NCI-H1436 (cell line): ENCODE measurements at places on chromosomes 5 and 9.

GRCh38 chr9:69385581-69386033 lies 60.6 kb downstream of the ENTREP1 start:
- peak; percentile 26 for DNase-seq

- no peak for DNase-seq
These were observed 65.8 kb upstream of the PLPP6 start for GRCh38 chr9:4596165-4596922.

GRCh38 chr9:127598839-127599549 lies 13.1 kb upstream of the STXBP1 start:
- DNase-seq = peak; percentile 35

DNA sequence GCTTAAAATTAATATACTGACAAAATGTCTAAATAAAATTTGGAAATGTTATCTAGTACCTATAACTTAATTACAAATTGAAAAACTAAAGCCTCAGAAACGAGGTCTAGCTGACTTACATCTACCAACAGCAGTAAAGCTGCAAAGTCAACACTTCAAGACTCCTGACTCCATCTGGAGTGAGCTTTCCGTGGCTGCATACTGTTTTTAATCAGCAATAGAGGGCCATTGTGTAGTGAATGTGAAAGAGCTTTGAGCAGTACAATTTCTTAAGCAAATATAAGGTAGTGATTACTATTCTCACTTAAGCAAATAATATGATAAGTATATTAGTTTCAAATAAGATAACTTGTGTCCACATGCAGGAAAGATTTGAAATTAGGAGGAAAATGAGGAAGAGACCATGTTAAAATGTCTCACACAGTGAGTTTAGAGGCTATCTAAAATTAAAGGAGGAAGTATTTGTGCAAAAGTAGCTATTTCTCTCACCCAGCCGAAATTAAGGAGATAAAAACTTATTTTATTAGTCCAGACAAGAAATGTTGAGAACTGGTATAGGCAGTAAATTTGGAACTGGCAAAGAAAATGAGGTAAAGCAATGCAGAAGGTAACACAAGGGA lies 6.4 kb downstream of the SPINK6 start:
- DNase-seq = peak; percentile 33

DNA sequence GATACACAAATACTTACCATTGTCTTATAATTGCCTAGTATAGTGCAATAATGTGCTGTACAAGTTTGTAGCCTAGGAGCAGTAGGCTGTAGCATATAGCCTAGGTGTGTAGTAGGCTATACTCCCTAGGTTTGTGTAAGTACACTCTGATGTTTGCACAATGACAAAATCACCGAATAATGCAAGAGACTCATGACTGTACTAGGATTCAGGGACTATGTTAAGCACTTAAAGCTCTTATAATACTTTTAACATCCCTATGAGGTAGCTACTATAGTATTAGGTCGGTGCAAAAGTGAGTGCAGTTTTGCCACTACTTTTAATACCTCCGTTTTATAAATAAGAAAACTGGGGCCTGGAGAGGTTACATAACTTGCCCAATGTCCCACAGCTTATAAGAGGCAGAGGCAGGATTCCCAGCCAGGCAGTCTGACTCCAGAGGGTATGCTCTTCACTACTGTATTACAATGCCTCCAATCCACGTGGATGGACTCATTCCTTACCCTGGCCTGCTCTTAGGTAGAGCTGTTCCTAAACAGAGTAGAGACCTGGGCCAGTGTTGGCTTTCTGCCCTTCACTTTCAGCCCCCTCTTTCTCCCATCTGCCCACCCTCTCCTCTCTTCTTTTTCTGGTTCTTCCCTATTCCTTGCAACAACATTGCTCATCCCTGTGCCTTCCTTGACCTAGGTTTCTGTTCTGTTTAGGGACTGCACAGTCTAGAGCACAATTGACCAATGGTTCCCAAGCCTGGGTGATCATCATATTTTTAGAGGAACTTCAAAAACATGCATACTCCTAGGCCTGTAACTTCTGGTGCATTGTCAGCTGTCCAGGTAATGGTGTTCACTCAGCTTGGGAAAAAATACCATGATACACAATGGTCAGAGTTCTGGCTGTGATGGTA lies 114.0 kb downstream of the CARTPT start:
- DNase-seq = no peak

- DNase-seq = no peak
These were observed 89.8 kb downstream of the PSAT1 start for GRCh38 chr9:78386773-78387172.

DNA sequence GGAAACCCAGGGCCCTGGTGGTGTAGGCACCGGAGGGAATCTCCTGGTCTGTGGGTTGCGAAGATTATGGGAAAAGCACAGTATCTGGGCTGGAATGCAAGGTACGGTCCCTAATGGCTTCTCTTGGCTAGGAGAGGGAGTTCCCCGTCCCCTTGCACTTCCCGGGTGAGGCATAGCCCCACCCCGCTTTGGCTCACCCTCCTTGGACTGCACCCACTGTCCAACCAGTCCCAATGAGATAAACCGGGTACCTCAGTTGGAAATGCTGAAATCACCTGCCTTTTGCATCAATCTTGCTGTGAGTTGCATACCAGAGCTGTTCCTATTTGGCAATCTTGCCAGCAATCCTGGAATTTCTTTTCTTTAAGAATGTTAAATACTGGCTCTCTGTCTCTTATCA lies 1429.1 kb downstream of the MAT2B start:
- DNase-seq = no peak

DNA sequence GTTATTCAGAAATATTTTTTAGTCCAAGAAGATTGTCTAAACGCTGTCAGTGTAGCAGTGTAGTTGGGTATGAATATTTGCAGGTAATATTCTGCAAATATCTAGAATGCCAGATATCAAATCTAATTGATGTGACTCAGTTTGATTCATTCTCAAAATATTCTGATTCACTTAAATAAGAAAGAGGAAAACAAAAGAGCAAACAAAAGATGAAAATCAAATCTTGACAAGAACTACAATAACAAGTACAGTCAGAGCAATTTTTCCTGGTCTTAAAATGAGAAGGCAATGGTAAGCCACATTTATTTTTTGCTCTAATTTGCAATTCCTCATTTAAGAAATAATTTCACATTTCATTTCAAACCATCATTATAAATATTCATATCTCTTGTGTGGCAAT lies 36.0 kb downstream of the MRPS30 start:
- DNase-seq = no peak

DNA sequence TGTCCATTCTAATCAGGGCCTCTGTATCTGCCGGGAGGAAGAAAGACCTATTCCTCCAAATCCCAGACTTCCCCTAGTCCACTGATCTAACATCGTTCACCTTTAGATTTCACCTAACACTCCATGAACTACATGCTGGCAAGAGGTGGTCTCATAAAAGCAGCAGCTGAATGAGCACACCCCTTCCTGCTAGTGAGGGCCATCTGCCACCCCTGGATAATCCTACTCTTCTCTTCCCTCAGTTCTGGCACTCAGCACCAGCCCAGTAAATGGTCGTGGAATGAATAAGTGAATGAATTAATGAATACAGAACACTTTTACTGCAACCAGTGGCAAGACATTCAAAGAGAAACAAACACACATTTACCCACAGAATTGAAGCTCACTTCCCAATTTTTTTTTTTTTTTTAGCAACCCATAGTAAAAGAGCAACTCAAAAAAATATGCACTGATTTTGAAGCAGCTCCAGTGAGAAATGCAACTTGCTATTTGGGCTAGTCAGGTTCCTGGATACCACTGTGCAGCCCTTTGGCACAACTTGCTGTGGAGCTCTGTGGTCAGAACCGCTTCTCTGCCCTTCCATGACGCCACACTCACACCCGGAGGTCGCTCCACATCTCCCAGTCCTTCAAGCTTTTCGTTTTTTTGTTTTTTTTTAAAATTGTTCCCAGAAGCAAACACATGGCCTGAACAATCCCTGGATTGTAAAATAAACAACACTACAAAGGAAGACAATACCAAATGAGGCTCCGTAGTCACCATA lies 6.2 kb downstream of the RNF183 start:
- DNase-seq = no peak

DNA sequence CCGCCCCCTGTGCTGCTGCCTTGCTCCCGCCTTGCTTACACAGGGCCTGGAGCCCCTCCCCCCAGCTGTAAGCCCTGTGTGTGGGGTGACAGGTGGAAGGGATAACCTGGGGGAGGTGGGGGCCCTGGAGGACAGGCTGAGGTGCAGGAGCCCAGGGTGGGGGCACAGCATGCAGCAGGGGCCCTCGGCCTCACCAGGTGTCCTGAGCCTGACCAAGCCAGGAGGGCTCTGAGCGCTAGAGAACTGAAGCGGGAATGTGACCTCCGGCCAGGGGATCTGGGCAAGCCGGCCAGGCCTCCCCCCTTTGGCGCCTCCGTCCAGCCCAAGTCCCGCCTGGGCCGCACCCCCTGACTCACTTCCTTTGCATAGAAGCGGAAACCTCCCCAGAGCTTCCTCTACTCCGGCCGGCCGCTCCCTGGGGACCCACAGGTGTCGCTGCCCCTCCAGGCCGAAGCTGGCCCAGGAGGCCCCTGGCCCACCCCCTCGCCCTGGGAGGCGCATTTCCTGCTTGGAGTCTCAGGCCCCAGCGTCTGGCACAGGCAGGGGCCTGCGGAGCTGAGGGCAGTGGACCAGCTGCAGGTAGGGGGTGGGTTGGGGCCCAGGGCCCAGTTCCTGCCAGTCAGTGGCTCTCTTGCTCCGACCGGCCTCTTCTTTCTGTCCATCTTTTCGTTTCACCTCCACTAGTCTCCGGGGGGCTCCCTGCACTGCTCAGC lies at the start of gene TOR4A:
TOR4A (plus strand) TSS at position 398 of the 713 bp plus-strand sequence. CDS start 964 bp downstream, outside the sequence.
- DNase-seq = no peak

DNA sequence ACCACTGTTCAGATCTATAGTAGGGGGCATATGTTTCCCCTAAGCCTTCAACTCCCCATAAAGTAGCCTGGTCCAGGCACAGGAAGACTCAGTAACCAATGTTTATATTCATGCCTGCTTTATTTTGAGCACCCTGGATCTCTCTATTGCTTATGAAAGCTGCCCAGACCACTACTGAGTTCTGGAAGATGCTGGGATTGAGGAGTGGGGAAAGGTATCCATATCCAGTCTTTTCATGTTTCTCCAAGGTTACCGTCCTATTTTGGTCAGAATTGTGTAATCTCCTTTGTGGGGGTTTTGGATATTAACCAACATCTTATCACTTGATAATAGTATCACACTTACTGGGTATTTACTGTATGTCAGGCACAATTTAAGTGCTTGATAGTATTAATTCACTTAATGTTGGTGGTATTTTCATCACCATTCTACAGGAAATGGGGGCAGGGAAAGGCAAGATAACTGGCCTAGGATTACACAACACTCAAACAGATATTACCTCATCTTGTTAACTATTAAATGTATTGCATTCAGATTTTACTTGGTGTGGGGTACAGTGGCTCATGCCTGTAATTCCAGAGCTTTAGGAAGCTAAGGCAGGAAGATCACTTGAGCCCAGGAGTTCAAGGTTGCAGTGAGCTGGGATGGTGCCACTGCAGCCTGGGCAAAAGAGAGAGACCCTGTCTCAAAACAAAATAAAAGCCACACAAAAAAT lies 36.3 kb downstream of the RUSC2 start:
- DNase-seq = no peak

DNA sequence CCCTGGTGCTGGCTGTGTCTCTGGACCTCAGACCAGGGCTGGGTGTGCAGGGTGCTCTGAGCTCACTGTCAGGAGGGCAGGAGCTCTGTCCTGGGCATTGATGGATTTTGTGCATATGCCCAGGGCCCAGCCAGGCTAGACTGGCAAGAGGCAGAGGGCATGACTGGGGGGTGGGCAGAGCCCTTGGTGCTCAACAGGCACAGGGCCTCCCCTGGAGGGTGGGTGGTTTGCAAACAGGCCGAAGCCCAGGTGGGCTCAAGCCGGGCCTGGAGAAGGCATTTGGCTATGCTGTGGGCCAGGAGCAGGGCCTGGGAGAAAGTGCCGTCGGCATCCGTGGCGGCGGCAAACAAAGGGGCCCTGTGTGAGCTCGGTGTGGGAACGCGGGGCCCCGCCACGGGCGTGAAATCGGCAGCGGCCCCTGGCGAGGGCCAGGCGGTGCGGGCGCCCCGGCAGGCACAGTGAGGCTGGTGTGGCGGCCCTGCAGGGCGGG lies 1.9 kb upstream of the NRARP start:
- no peak for DNase-seq

GRCh38 chr9:135584371-135584770 lies 22.8 kb downstream of the PAEP start:
- no peak for DNase-seq

DNA sequence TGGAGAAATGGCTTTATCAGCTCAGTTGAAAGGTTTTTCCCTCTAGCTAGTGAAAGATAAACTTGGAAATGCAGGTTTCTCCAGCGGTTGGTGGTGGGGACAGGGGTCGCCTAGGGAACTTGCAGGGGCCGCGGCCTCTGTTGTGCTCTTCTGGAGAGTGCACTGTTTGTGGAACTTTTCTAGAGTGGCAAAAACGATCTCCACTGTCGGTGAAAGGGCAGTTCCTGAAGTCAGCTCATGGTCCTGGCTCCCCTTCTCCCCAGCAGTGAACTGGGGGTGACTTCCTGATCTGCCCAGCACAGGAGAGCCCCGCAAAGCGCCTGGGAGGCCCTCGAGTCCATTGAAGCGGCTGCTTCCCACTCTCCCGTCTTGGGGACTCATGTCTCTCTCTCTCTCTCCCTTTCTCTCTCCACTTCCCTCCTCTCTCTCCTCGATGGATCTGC lies 3.2 kb downstream of the IRX1 start:
- DNase-seq = no peak

DNA sequence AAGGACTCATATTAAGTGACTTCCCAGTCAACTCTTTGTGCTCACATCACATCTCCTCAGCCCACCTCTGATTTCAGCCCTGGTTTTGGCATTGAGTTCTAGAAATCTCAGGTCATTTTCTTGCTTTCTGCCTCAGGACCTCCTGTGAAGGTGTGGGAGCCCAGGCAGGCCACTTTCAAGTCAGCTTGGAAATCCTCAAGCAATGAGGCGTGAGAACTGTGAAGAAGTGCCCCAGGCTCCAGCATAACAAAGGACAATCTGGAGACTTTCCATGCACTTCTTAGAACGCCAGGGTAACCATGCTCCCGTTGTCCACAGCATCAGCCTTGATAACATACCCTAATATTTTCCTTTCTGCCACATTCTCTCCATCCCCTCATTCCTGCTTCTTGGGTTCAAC lies 131.2 kb upstream of the MAP3K1 start:
- no peak for DNase-seq

GRCh38 chr9:137751616-137752015 lies 126.0 kb upstream of the CACNA1B start:
- DNase-seq = no peak

- no peak for DNase-seq
These were observed 37.4 kb downstream of the C9orf50 start for GRCh38 chr9:129583308-129584038.

DNA sequence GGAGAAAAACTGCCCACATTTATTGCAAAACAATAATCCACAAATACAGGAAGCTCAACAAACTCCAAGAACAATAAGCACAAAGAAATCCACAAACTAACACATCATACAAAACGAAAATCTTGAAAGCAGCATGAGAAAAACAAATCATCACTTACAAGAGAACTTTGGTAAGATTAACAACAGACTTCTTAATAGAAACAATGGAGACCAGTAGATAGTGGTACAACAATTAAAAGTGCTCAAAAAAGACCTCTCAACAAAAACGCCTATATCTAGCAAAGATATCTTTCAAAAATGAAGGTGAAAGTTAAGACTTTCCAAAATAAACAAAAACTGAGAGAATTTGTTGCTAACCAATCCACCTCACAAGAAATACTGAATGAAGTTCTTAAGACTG lies 38.4 kb downstream of the CDKL3 start:
- no peak for DNase-seq
